ENCODE measurements at places on chromosomes 4 and X.
A peak's percentile ranks its signal among the peaks of the same experiment; 100 is the strongest.

DNA sequence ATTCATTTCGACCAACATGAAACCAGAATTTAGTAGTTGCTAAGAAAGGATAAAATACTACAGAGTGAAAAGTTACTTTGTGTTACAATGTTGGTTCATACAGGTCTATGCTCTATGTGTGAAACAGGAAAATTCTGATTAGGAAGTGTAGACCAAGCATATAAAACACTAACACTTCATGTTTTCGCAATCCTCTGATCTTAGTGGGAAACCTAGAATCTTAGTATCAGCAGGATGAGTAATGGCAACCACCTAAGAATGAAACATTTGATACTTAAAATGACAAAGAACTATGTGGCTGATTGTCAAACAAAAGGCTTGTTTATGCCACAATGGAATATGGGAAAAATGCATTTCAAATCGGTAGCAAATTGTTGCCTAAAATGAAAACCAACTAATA is 116.1 kb downstream of the AMMECR1 start:
- no peak for DNase-seq

- no peak for DNase-seq
Measured at GRCh38 chr4:2067446-2068197, 8.5 kb downstream of the NAT8L start.

DNA sequence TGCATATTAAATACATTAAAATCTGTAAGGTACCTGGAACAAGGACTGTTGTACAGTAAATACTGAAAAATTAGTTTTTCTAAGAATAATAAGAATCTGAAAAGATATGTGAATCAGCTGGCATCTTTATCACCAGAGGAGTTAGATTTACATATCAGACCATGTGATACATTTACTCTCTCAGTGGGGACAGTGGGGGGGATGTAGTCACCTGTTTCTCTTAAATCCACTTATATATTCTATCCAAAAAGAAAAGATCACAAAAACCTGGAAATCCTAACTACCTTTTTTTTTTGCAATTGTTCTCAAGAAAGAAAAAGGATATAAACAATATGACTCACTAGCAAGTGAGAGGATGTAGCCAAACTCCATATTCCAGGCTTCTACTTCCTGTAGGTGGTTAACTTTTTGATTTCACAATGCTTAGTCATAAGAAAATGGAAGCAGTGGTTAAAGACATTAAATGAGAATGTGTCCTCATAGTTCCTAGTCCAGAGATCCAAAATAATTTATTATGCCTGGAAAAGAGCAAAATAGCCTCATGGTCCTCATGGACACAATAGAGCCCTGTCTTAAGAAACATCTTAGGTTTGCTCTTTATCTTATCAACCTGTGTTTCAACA is 22.5 kb upstream of the MYOZ2 start:
- DNase-seq, result peak; percentile 93

DNA sequence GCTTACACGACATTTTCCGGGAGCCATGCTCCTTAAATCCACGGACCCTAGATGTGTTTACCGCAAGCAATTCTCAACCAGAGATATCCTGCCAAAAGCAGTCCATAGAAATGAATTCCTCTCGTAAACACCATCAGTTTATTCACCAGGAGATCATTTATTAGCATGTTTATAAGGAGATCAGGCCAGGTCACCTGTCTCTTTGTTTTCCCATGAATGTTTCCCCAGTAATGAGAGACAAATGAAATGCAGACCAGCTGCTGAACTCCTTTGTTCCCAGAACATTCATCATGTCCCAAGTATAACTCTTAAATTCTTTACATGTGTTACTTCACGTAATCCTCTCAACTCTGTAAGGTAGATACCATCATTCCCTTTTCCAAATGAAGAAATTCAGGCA is 137.1 kb downstream of the DDX53 start:
- DNase-seq, result no peak

DNA sequence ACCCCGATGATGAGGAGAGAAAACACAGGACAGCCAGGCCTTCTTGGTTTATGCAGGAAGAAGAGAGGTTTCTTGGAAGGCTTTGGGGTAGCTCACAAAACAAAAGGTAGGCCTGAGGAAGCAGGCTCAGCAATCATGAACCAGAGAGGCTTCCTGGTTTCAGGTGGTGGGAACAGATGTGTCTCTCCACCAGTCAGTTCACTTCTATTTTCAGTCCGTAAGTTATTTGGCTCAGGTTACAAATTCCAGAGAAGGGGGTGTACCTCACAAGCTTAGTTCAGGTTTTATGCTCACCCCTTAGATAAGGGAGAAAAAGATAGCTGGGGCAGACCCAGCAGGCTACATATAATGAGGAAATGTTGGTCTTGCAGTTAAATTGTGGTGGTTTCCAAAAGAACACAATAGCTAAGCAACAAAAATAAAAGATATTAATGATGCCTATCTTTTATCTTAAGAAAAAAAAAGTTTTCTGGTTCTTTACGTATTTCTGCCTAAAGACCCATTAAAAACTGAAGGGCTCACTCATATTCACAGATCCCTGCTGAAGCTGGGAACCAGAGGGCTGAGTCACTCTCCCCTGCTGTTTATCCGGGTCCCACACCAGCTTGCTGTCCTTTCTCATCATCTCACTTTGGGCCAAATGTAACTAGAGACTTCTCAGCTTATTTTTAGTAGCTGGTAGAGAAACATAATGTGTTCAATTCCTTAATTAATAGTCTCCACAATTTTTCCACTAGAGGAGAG is 177.0 kb downstream of the CAMK2D start:
- peak; percentile 23 for DNase-seq

DNA sequence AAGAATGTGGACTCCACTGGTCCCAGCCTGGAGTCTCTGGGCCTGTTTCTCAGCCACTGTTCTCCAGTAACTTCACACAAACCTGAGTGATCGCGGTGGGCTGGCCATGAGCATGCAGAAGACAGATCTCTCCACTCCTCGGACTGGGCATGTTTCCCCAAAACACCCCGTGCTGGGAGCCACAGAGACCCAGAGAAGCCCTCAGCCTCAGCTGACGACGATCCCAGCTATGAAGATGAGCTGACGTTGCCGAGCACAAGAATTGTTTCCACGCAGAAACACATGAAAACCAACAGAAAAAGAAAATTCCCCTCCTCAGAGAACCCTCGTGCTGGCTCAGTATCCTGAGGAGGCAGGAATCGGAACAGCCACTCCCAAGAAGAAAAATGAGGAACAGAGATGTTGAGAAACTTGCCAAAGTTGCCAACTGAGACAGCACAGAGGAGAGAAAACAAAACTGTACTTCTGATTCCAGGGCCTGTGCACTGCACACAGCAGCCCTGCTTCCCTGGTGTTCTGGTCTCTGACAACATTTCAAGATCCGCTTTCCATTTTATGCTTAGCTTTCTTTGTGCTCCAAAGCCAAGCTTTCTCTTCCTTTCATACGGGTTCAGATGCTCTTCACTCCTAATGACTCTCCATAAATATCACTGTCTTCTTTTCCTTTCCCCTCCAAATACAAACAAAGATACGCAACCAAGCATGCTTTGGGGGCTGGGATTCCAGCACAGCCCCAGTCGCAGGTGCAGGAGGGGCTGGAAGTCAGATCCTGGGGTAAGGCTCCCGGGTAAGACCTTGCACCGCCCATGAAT is 81.4 kb downstream of the IRF2 start:
- no peak for DNase-seq

DNA sequence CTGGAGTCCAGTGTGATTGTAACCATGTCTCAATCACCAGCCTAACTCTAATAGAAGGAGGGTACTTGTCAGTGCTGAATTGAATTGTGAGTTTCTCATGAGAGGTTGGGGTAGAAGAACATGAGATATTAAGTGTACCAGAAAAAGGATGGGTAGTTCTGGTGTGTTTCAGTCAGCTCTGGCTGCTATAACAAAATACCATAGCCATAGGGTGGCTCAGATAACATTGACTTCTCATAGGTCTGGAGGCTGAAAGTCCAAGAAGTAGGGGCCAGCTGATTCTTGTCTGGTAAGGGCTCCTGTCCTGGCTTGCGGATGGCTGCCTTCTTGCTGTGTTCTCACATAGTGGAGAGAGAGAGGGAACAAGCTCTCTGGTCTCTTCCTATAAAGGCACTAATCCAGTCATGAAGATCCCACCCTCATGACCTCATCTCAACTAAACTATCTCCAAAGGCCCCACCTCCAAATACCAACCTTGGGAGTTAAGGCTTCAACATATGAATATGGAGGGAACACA is 35.6 kb upstream of the STX18 start:
- no peak for DNase-seq

DNA sequence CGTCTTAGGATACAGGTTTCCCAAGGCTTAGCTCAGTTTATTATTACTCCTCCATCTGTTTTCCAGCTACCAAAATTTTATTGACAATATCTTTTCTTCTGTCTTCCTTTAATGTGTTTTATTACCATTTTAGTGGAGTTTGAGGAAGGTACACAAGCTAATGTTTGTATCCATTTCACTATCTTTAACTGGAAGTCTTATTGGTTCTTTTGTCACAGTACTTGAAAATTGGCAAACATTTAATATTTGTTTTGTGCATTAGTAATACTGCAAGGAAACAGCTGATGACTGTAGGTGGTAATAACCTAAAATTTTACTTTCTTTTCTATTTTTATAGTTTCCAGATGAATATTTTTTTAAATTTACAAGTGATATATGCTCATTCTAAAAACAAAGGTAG is 9.3 kb upstream of the ARL9 start:
- DNase-seq, result no peak

DNA sequence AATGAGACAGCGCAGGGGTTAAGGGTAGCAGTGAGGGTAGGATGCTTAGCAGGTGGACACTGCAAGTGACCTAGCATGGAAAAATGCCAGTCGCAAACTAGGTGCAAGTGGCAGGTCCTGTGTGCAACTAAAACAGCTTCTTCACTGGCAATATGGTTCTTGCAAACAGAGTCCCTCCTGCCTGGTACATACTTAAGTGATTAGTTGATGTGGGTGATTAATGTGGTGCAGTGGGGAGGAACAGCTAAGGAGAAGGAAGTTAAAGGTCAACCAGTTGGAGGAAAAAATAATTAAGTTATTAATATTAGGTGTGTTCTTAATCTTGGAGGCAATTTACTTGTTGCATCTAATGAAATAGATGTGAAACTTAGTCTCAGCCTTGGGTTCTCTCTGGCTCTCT is 121.6 kb upstream of the IGFBP7 start:
- no peak for DNase-seq

DNA sequence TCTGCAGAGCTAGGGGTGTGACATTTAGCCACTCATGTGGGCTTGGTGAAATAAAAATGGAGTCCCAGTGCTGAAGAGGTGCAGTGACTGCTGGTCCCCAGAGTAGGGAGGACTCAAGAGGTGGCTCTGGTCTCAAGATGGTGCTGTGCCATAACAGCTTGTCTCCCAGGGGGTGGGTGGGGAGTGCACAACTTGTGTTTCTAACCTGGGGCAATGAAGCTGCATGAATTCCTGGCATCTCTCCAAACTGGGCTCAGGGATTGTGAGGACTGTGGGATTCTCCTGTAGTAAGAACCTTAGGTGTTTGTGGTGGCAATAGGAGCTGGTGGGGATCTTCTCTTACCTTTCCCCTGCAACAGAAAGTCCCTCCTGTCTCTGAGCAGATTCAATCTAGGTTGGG is 278.9 kb upstream of the SFRP2 start:
- no peak for DNase-seq

DNA sequence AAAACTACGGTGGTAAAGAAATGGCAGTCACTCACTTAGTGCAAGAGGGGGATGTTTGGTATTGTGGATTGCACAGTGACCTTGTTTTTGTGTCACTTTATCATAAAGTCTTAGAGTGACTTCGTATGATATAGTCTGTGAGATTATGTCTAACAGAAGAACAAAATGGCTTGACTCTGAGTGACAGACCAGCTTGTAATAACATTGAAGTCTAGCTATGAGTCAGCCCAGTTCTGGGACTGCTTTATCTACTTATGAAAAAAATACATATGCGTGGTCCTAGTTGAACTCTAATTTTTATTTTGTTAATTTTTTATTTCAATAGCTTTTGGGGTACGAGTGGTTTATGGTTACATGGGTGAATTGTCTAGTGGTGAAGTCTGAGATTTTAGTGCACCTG is 20.0 kb downstream of the DCLK2 start:
- no peak for DNase-seq

- DNase-seq, result no peak
Measured at GRCh38 chr4:104905546-104905945, 241.1 kb upstream of the TET2 start.

- DNase-seq, result no peak
Measured at GRCh38 chr4:13103382-13104015, 380.6 kb downstream of the RAB28 start.

GRCh38 chr4:7367406-7367805 is 67.3 kb downstream of the PSAPL1 start:
- DNase-seq, result no peak

DNA sequence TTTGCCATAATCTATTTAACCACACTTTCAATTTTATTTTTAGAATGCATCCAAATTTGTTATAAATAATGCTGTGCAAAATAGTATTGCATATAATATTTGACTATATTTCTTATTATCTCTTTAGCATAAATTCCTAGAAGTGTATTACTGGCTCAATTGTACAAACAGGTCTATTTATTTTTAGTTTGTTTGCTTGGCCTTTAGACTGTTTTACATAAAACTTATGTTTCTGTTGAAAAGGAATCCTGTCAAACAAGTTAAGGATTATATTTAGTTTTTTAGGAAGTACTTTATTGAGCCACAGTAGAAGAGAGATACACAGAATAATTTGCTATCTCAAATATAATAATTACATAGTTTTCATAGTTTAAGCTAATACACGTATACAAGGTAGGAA is 413.8 kb downstream of the GBA3 start:
- no peak for DNase-seq

GRCh38 chr4:164725066-164725465 is 28.9 kb upstream of the SMIM31 start:
- no peak for DNase-seq

DNA sequence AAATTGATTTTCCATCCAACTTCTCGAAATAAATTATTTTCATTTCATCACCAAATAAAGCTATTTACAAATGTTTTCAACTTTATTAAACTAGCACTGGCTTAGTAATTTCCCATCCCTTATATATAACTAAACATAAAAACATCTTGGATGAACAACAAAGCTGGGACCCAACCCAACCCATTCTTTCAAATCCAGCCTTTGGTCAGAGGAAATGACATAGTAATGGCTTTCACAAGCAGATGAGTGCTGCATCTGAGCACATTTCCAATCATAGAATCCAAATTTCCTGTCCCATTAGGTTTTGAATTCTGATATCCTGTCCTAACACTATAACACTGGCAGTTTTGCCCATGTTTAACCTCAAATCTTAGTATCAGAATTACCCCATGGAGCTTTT is 7.9 kb upstream of the EMCN start:
- DNase-seq, result peak; percentile 80

DNA sequence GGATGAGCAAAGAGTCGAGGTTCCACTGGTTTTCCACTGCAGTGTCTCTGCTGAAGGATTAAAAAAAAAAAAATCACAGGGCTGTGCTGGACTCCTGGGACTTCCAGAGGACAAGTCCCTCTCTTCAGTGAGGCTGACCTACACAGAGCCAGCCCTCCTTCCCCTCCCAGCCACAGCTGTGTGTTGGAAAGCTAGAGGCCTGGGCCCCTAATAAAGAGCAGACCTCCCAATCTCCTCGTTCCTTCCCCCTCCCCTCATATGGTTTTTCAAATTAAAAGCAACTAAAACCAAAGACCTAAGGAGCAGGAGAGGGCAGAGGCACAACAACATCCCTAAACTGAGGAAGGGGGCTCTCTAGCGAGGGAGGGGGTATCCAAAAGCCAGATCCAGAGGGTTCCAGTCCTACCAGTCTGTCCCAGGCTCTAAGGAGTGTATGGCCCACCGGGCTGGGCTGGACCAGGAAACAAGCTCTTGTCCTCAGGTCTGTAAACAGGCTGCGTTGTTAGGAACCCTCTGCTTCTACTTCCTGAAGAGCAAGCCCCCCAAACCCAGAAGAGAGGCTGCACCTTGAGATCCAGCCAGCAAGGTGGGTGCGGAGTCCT is 4.0 kb upstream of the PDGFRA start:
- DNase-seq, result no peak

- no peak for DNase-seq
Measured at GRCh38 chr4:12488672-12489071, 995.5 kb downstream of the RAB28 start.

Data from dermis blood vessel endothelial cell (primary cell).